ENCODE measurements at places on chromosomes 7 and 10. TPM values are rescaled to one million over a fixed set of nuclear protein-coding genes. Genes with fewer than 3 reads are reported as not detected.

The NPY gene
- polyA plus RNA-seq = not detected

The TSPAN12 gene
- 16.0 TPM for polyA plus RNA-seq

The ZPBP gene
- not detected for polyA plus RNA-seq

The FRMPD2 gene
- 2.7 TPM for polyA plus RNA-seq
